Right ventricle myocardium superior (tissue), 1 donor: ENCODE measurements at places on chromosomes 12 and 14.
A peak's percentile ranks its signal among the peaks of the same experiment; 100 is the strongest.

DNA sequence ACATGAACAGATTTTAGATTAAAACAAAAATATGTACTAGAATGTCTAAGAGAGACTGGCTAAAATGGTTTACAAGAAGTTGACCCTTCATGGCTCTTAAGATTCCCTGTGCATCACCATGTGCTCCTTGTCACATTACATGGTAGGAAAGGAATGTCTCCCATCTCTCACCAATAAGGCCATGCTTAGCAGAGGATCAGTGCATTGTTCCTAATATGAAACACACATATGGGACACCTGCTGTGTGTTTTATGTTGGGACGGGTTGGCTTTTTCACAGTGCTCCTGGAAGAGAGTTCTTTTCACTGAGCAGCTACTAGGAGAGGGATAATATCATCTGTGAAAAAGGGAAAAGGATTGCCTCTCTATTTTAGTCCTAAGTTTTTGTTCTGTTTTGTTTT, 9.6 kb downstream of the PFKM start:
- DNase-seq: no peak

GRCh38 chr12:68381476-68382219, 49.5 kb upstream of the MDM1 start:
- DNase-seq: no peak

GRCh38 chr12:11718768-11719253, 69.3 kb downstream of the ETV6 start:
- DNase-seq: no peak

DNA sequence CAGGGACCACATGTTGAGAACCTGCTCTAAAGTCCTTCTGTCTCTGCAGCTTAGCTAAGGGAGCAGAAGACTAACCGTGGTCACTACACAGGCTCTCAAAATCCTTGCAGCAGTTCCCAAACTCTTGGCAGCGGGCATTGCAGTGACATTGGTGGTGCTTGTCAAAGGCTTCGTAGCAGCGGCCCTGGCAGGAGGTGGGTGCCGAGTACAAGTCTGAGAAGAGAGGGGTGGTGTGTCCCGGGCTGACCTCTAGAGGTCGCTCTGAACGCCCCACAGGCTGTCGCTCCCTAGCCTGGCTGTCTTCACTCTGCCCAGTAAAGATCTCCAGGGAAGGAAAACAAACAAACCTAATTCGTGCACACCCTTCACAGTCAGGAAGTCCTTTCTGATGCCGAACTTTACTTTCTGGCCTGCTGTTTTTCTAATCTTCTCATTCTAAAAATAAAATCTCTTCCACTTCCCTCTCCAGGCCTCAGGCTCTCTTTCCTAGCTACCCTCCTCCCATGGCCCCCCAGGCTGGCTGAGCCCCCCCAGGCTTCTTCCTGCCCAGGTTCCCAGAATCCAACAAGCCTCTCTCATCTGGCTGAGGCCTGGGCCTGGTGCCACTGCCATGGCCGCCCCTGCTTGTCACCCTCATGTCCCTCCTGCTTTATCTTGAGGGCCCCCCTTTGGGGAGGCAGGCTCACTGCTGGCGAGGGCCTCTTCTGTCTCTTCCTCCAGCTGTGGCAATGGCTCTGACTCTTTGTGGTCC, 7.7 kb downstream of the ENDOU start:
- peak; percentile 93 for DNase-seq

DNA sequence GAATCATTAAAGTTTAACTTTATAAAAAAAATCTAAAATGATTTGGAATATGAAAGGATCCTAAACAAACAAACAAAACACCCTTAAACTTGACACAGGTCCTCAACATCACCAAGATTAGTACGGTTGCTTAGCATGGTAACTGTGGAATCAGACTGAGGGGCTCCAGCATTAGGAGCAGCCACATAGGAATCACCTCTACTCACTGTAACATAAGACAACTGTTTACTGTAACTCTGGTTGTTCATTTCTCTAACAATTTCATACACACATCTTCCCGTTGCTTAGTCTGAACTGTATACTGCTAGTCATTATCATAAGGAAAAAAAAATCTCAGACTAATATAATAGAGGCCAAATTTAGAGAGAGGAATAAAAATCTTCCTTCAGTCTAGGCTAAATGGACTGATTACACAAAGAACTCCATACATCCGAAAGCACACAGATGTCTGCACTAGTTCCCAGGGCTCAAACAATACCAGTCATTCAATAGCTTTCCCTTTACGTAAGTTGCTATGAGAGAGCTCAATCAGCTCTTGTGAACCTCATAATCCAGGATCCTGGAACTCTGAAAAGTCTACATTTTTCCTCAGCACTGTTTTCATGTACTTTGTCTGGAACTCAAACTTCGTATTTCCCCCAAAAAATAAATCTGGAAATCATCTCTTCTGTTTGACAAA, 26.0 kb downstream of the LRP6 start:
- DNase-seq: no peak

DNA sequence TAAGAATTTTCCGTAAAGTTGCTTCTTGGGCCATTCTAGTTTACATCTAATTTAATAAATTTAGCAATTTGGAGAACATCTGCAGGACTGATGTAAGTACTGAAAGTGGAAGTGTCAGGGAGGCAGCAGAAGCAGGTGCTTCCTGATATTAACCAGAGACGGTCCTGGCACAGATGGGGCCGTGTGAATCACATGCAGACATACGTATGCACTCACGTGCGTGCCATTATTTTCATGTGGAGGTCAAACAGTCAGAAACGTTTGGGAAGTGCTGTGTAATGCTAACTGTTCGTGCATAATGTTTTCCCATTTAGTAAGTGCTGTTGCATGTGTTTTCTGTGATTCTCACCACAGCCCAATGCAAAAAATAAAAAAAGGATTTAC, 87.8 kb upstream of the DYNC1H1 start:
- peak; percentile 88 for DNase-seq

- DNase-seq: no peak
Measured at GRCh38 chr12:46711756-46712155, 114.0 kb downstream of the SLC38A4 start.

DNA sequence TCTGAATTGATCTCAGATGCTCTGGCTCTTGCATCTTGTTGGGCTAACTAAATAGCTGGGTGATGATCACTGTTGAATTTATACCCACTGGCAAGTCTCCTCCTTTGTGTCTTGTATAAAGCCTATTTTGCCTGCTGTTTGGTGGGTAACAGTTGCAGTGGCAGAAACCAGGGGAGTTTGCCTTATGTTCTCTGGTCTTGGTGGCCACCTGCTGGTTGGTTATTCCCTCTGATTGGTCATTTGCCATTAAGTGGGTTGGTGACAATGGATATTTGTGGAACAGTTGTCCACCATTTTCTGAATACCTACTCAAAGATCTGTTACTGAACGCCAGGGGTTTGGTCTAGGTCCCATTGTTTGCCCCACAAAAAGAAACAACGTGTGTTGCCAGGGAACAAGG, 52.1 kb downstream of the AVPR1A start:
- DNase-seq: no peak

GRCh38 chr14:56193347-56193746, 75.1 kb downstream of the PELI2 start:
- DNase-seq: no peak

- DNase-seq: no peak
Measured at GRCh38 chr12:117459229-117459628, 97.8 kb upstream of the NOS1 start.

- DNase-seq: no peak
Measured at GRCh38 chr14:81384900-81385299, 15.2 kb downstream of the STON2 start.

GRCh38 chr14:77547512-77548180, 49.0 kb upstream of the ISM2 start:
- DNase-seq: no peak

- DNase-seq: no peak
Measured at GRCh38 chr12:14959463-14959862, 1.9 kb downstream of the ARHGDIB start.

DNA sequence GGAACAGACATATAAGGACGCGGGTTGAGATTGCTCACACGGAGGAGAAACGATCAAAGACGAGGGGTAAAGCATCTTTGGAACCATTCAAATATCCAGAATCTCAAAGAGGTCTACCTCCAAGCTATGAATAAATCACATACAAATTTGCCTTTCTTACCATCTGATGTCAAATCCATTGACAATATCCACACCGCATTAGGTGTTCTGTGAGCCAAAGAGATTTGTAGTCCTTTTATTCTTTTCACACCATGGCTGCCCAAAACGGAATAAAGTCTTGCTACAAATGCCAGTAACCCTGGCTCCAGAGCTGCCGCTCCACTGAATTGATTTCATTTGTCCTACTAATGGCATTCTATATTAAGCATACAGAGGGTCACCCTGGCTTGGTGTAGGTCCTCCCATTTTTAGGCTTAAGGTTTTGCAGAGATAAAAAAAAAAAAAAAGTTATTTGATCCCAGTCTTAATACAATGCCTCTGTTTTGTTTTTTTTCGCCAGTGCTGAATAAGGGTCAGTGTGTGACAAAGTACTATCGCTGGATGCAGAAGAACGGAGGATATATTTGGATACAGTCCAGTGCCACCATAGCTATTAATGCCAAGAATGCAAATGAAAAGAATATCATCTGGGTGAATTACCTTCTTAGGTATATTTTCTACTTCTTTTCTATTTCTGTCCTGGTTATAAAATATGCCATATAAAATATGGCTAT, 157.3 kb downstream of the EGLN3 start:
- DNase-seq: no peak

DNA sequence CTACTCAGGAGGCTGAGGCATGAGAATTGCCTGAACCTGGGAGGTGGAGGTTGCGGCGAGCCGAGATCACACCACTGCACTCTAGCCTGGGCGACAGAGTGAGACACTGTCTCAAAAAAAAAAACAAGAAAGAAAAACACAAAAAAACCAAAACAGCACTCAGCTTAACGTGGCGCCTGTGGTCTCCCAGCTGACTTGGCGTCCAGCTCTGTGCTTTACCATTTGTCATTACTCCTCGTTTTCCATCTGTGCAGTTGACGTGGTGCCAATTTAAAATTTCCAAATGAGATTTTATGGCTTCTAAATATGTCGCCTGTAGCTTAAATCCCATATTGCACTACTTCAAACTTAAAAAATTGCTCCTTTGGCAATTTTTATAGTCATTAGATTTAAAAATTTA, 2.0 kb downstream of the MGP start:
- no peak for DNase-seq

GRCh38 chr12:80756875-80757274, 40.2 kb downstream of the MYF5 start:
- DNase-seq: no peak

DNA sequence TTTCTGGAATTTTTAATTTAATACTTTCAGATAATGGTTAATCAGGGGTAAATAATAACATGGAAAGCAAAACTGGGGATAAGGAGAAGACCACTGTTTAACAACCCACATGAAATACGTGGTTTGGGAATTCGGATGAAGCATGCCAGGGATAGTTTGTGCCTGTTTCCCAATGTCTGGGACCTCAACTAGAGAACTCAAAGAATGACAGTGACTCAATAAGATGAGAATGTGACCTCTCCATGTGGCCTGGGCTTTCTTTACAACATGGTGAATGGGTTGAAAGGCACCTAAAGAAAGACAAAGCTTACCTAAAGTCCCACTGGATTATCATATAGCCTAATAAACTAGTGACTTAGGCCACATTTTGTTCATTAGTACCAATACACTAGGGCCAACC, 460.3 kb upstream of the LRFN5 start:
- no peak for DNase-seq

- no peak for DNase-seq
Measured at GRCh38 chr14:32413967-32414640, 85.0 kb downstream of the AKAP6 start.

DNA sequence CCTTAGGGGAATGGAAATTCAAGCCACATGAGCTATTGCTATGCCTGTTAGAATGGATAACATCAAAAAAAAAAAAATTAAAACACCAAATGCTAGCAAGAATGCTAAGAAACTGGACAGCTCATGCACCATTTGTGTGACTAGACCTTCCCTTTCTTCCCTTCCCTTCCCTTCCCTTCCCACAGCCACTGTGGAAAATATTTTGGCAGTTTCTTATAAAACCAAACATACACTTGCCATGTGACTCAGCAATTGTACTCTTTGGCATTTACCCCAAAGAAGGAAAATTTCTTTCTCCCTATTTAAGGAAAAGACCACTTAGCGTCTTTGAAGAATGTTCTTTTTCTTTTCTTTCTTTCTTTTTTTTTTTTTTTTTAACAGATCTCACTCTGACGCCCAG, 49.1 kb upstream of the FKBP4 start:
- DNase-seq: no peak

DNA sequence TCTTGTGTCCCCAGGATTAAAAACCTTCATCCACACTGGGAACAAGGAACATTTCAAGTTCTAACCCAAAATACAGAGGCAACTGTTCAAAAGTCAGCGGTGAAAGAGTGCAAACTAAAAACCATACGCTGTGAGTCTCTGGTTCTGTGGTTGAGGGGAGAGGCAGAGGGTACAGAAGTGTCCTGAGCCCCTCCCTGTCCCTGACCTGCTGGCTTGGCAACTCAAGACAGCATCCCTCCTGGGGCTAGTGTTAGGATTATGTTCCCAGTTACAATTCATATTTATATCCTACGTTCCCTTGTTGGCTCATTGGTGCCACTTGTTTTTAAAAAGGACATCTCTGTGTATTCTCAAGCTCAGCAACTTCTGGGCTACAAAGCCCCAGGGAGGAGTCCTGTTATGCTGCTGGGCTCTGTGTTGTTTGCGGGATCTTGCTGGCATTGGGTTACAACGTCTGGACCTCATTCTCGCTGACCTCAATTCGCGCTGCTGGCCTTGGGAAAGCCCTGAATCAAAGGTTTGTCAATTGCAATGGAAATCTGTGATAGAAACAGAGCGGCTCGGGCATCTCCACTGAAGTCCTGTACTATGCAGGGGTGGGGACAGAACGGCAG, 420.8 kb downstream of the FUT8 start:
- DNase-seq: no peak

DNA sequence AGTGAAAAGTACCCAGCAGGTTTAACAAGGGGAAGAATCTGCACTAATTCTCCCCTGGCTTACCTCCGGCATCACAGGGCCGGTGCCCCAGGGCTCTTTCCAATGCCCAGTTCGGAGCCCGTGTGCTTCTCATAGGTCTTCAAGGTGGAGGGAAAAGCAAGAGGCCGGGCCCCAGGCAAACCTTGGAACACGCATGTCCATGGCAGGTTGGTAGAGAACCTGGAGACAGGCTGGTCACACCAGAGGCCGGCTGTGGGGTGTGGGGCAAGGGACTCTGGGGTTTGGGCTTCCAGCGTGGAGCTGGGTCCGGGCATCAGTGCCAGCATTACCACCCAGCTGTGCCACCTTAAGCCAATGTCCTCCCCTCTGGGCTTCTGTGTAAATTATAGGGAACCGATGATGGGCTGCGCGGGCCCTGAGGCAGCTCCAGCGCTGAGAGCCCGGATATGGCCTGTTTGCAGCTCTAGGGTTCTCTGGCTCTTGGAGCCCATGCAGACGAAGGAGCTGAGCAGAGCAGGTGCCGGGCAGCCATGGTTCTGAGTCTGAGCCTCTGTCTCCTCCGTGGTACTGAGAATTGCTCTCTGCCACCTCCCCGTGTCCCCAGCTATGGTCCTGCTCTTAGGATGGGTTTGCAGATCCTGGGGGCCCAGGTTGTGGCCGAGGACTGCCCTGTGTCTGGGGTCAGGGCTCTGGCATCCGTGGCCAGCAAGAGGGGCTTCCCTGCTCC, 197.0 kb upstream of the C14orf180 start:
- peak; percentile 34 for DNase-seq
